ENCODE measurements at places on chromosomes 5 and 9.

GRCh38 chr9:35835216-35835632 is 6.2 kb downstream of the TMEM8B start:
- no peak for DNase-seq

- no peak for DNase-seq
Observed at GRCh38 chr5:36777105-36777757, 99.3 kb upstream of the NIPBL start.

DNA sequence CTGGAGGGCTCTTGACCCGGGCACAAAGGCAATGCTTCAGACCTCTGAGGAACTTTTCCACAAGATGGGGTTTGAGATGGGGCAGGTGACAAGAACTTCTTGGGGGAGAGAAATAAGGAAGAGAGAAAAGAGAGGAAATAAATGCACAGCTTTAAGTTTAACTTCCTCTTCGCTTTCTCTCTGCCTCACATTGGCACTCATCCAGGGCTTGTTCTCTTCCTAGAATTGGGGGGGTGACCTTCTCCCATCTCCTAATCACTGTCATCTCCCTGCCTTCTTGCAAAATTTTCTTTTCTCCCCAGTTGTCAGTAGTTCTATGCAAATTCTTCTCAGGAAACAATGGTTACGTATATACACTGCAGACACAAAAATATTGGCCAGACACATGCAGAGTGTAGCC is 19.1 kb upstream of the ADCY2 start:
- no peak for DNase-seq

DNA sequence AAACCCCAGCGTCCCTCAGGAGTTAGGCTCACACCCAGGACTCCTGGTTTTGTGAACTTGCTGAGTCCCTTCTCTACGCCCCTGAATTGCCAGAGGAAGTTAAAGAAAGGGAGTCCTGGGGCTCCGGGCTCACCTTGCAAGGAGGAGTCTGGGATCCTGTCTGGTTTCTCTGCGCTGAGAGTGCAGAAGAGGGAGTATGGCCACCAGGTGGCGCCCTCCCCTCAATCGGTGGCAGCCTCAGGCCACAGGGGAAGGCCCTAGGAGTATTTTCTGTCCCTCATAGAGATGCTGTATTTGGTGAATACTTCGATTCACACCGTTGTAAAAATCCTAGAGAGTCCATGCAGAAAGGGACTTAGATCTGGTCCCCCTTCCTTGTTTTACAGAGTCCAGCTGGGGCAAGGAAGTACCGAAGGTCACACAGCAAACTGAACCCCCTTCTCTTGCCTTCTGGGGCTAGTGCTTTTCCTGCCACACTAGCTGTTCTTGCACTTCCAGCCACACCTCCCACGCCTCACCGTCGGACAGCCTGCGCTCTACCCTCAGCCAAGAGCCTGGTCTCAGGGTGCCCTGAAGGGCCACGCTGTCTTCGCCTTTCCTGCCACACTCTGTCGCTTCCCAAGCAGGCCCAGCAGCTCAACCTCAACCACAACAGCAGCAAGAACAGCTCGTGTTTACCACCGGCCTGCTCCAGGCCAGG is 10.2 kb downstream of the HAND1 start:
- peak; percentile 79 for DNase-seq

DNA sequence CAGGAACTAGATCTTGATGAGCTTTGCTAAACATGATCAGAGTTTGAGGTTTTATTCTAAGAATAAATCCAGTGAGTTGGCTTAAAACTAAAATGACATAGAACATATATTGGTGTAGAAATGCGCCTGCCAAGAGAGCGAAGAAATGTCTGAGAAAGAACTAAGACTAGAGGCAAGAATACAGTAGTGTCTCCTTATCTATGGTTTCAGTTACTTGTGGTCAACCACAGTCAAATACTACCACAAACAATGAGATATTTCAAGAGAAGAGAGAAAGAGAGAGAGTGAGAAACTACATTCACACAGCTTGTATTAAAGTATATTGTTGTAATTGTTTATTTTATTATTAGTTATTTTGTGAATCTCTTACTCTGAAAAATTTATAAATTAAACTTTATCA is 254.4 kb upstream of the CDH10 start:
- DNase-seq = no peak

- no peak for DNase-seq
Observed at GRCh38 chr9:114860187-114860586, 54.3 kb upstream of the TNFSF15 start.

DNA sequence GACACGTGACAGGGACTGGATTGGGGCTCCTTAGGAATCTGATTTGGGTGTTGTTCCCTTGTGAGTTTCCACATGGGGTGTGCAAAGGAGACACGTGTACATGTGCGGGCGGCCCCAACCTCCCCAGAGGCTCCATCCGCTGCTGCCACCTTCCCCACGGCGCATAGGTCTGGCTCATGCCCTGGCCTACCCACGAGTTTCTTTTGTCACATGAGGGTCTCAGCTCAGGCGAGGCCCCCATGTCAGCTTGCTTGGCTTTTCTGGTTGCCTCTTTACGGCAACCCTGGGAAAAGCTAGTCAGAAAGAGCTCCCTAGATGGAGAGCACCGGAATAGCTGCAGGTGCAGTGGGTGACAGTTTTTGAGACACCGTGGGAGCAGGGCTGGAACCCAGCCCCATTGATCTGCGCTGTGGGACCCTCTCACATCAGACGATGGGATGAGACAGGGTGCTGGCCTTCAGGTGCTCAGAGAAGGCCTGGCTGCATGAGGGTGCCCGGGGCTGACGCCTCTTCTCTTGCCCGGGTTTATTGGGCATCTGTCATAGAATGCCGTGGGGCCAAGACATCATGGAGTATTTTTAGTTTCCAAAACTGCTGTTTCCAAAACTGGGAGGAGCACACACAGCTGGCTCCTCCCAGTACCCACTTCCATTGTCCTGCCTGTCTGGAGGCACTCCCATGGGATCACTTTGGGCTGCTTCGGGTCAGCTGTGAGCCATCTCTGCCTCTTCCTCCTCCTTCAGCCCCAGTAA is 107.8 kb downstream of the WNK2 start:
- DNase-seq = no peak

DNA sequence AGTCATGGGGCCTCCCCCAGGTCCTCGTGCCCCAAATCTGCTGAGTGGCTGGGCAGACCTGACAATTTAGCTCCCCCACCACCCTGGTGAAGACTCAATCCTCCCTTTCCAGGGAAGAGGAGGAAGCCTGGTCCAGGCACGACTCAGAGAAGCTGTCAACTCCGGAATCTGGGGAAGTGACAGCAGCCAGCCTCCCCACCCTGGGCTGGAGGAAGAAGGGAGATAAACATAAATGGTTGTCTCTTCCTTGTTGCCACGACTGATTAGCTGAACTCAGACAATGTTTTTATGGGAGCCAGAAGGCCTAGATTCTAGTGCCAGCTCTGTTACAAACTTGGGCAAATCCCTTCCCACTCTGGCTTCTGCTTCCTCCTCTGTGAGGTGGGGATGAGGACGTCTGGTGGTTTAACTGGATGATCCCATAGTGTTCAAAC is 15.4 kb downstream of the CCDC69 start:
- DNase-seq = no peak

DNA sequence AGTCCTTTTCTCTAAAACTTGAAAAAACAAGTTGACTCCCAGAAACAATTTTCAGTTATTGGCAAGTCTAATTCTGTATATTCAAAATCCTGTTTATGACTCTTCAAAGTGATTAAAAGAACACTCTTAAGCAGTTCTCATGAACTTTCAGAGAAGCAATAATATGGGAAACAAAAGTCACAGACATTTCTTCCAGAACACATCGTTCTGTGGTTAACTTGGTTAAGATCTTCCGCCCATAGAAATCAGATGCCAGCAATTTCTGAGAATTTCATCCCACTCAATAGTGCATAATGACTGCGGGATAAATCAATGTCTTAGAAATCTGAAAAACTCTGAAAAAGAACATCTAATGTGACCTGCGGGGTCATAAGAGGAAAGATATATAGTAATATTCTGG is 300.5 kb downstream of the COX7C start:
- no peak for DNase-seq

- DNase-seq = no peak
Observed at GRCh38 chr5:116144103-116144502, 59.3 kb downstream of the COMMD10 start.

DNA sequence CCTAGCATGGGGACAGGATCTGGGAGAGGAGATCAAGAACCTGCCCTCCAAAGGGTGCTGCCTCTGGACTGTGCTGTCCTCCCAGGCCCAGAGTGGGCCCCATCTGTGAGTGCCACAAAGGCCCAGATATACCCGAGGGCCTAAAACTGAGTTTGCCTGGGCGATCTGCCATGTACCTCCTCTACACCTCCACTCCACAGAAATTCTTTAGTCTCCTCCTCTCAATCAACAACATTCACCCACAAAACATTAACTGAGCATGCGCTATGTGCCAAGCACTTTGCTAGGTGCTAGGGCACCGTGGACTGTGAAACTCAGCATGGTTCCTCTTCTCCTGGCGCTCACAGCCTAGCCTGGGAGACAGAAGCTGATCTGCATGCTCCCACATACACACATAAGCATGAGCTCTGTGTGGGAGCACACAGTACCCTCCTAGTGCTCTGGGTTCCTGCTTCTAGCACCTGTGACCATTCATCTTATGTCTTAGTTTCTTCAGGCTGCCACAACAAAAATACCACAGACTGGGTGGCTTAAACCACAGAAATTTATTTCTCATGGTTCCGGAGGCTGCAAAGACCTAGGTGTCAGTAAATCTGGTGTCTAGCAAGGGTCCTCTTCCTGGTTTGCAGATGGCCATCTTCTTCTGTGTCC is 82.0 kb upstream of the FSTL4 start:
- no peak for DNase-seq

DNA sequence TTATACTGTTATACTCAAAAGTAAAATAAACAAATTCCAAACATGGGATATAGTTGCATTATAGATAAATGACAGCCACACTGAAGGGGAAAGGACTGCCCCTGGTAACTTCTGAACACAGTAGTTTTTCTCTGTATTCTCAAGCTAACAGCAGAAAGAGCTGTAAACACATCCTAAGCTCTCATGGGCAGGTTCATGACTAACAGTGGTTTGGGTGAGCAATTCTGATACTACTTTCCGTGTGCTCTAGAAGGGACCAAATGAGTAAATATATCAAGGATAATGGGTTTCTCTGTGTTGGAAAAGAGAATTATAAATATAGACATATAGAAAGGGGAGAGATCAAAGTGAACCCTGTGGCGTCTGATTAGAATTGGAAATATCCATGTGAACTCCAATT is 2.2 kb upstream of the LCN6 start:
- no peak for DNase-seq

DNA sequence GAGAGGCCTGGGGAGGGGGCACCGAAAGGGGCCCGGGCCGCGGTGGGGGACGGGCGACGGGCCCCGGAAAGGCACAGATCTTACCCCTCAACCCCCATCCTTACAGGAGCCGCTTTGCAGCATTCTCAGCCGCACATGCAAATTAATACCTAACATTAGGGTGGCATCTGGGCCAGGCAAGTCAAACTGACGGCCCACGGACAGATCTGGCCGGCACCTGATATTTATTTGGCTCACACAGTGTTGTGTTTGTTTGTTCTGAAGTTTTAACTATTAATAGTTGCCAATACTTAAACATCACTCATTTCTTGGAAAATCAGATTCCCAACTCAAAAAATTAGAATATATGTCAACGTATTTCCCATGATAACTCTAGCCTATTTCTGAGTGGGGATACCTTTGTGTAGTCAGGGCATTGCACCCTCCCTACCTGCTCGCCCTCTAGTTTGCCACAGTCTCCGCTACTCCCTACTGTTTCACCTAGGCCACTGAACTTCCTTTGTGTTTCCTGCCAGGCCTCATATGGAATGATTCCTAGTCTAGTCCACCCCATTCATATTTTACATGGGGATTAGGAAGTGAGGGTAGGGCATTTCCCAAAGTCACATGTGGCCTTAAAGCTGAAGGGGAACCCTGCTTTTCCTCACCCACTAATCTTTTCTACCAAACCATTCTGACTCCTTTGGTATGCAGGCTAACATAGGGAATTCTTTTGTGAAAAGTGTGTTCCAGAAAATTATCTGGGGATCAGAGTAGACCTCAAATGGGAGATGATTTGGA is 71.9 kb upstream of the LARP1 start:
- no peak for DNase-seq

GRCh38 chr5:140312067-140312790 is 9.3 kb upstream of the PFDN1 start:
- DNase-seq = no peak

DNA sequence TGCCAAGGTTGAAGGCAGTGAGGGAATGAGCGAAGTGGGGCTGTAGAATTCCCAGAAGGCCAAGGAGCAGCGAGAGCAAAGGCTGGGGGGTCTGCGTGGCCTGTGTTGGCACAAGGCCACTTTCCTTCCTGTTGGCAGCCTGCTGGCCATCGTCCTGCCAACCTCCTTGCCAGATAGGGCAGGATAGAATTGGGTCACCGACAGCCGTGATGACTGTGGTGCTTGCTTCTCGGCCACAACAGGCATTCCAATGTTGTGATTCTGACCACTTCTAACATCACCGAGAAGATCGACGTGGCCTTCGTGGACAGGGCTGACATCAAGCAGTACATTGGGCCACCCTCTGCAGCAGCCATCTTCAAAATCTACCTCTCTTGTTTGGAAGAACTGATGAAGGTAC is 18.9 kb downstream of the TRIP13 start:
- DNase-seq = no peak

- no peak for DNase-seq
Observed at GRCh38 chr5:174320051-174320450, 274.5 kb downstream of the NSG2 start.

GRCh38 chr5:133930061-133930812 is 38.2 kb downstream of the C5orf15 start:
- DNase-seq = peak; percentile 81

- DNase-seq = no peak
Observed at GRCh38 chr9:130590305-130590704, 10.9 kb downstream of the FUBP3 start.

DNA sequence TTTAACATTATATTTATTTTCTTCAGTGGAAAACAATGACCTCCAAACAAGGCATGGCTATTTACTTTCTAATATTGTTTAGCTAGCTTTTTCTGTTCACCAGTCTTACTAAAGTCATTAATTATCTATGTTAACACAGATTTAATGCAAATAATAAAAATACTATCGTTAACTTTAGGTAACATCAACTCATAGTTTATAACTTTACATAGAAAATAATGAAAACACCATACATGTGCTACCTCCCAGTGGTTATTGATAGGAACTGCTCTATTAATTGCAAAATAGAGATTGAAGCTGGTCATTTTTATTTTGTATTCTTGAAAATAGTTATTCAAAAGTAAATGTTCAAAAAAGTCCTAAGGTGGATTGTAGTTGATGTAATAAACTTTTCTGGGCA is 78.3 kb upstream of the HCN1 start:
- DNase-seq = no peak

GRCh38 chr9:68523367-68523936 is 17.2 kb downstream of the TMEM252 start:
- no peak for DNase-seq

GRCh38 chr5:32711362-32711680 is 200 bp downstream of the NPR3 start:
- no peak for DNase-seq

- DNase-seq = no peak
Observed at GRCh38 chr5:142317753-142318152, 7.1 kb downstream of the SPRY4 start.

- DNase-seq = no peak
Observed at GRCh38 chr5:146107901-146108300, 2.5 kb upstream of the PLAC8L1 start.
